Naive thymus-derived CD8-positive, alpha-beta T cell (primary cell): ENCODE measurements at places on chromosomes 13 and 19.

- DNase-seq = no peak
These were observed 100.9 kb downstream of the NDFIP2 start for GRCh38 chr13:79581870-79582315.

GRCh38 chr13:49241296-49241695, 6.4 kb upstream of the CDADC1 start:
- no peak for DNase-seq

DNA sequence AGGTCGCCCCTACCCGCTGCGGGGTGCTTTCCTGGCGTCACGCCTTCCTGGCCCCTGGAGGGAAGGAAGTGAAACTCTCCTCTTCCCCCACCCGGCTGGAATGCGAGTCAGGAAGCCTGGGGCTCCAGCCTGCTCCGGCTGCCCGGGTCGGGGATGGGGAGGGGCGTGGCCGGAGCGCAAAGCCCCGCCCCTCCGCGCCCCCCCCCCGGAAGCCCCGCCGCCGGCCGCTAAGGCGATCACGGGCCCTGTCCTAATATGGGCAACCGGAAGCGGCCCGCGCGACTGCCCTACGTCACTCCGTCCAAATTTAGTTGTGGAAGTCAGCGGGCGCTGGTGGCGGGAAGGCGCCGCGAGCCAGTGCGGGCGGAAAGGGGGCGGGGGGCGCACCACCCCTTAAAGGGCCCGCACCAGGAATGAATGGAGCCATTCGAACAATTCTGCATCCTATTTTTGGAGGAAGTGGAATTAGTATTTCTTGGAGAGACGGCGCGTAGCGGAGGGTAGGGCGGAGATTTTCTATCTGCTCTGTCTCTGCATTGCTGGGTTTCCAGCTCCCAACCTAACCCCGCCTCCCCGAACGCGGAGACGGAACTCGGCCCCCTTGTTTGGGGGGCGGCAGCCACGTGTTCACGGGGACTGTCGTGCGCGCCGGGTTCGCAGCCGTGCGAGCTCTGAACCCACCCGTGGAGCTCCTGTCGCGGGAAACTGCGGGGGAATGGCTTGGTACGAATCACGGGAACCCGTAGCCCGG, 1.6 kb downstream of the IER2 start:
- DNase-seq = peak; percentile 95

GRCh38 chr13:30110301-30111070, 196.9 kb downstream of the KATNAL1 start:
- no peak for DNase-seq

GRCh38 chr13:106098778-106099177, 436.7 kb downstream of the EFNB2 start:
- no peak for DNase-seq

DNA sequence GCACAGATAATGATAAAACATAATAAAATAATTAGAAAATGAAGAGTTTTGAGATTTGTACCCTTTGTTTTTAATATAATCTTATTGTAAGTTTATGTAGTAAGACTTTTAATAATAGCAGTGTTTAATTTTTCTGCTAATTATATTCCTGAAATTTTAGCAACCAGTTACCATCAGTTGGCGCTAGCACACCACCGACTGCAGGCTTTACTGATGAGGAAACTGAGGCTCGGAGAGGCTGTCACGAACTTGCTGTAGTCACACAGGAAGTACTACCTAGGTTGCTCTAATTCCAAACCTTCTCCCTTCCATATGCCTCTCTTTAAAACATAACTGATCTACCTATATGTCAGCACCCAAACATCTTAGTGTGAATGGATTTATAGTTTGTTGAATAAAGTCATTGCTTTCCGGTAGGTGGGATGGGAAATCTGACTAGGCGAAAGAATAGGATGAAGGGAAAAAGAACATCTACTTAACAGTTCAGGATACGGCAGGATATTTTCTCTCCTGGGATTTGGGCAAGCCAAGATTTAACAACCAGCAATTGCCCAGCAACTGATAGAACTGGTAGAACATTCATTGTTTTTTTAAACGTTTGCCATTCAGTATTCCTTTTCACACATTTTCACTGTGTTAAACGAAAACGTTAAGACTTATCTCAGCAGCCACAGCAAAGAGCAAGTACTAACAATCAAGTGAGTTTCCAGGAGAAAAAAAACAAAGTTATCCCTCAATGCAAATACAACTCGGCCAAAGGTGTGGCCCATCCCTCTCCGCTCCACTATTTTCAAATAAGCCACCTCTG, 822 bp upstream of the RFXAP start:
- no peak for DNase-seq

DNA sequence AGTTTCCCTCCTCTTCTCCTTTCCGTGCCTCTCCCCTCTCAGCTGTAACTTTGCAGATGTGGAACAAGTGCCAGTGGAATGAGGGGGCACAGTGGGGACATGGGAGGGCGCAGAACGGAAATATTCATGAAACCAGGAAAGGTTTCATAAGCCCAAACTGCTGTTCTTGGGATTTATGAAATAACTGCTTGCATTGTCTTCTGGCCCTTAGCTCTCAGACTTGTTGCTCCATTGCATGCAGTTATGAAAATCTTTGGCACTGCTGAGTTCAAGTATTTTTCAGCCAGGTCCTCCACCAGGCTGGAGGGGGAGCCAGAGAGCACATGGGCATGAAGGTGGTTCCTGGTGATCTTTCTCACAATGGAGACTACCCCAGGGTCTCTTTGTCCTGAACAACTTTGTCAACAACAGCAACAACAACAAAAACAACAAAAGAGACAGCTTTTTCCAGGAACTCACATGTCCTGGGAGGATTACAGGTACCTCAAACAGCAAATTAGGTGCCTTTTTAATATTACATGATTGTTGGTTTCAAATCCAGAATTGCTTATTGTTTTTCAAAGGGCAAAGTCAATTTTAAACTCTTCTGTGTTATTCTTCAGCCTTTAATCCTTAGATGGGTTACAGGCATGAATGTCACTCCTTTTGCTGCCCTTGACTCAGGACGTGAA, 1.5 kb downstream of the RGCC start:
- peak; percentile 81 for DNase-seq

DNA sequence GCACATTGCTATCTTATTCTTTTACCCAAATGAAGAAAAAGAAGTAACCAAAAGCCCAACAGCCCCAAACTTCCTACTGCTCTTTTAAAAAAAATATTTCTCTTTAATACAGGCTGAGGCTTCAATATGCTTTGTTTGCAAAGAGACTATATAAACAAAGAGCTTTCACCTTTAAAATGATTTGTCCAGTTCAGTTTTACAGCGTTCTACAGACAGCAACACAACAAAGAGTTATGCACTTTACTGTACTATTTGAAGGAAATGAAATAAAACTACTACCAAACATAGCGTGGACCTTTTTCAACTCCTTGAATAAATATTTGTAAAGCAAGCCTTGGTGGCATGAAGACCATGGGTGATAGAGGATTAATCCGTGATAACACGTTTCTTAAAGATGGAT, 151.2 kb downstream of the FGF9 start:
- DNase-seq = no peak

DNA sequence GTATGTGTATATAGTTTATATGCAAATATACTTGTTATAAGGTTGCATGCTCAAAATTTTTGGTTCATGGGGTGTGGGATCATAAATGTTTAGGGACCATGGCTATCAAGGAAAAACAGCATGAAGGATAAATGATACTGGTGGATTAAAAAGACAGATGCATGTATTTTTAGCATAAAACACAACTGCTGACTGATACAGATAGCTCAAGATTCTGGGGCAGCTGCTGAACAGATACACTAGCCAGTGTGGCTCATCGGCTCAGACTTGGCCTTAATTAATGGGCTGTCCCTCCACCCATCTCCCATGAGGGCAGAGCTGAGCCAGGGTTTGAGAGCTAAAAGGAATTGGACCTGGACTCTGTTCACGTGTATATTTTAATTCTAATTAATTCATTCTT, 11.4 kb downstream of the ALOX5AP start:
- no peak for DNase-seq

GRCh38 chr13:73598020-73598712, 536.0 kb downstream of the KLF12 start:
- no peak for DNase-seq

DNA sequence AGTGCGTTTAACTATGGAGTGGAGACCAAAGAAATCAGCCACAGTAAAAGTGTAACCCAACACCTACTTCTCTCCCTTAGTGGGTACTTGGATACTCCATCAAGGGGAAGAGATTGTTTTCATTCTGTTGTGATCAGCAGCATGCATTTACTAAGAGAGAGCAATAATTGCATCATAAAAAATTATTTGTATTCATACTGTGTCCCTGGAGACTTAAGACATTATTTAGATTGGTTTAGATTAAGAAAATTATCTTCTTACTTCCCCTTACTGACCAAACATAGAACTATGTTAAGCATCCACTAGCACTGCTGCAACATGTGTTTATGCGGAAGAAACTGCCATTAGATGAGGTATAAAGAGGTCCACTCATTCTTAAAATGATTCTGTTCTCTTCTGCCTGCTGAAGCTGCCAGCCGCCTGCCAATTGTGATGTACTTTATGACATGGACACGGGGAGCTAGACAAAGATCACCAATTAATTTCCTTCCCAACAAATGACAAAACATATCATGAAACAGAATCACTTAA, 738.5 kb downstream of the DIAPH3 start:
- DNase-seq = no peak

DNA sequence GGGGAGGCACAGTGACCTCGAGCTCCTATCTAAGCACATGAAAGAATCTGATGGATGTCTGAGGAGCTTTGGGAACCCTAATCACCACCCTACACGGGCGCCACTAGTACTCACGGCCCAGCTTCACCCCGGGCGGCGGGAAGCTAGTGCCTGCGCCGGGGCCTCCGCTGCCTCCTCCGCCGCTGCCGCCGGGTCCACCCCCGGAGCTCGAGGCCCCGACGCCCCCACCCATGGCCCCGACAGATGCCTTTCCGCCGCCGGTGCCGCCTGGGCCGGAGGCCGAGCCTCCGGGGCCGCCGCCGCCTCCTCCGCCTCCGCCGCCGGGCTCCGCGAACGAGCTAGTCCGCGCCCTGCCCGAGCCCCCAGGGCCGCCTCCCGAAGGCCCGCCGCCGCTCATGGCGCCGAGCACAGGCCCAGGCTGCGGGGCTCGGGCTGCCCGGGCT, 312 bp downstream of the GSK3A start:
- DNase-seq = no peak

DNA sequence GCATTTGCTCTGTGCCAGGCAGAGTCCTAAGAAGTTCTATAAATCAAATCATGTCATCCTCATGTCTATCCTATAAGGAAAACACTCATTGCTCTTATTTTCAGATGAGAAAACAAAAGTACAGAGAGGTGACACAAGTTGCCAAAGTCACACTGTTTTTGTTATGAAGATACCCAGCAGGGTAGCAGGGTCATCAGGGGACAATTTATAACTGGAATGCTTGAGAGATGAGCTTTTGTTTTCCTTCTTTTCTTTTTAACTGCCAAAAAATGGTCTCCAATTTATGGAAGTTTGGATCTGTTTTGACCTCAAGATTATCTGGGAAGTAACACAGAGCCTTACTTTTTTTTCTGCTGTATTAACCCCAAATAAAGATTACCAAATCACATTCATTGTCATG, 354.1 kb downstream of the SUCLA2 start:
- no peak for DNase-seq

DNA sequence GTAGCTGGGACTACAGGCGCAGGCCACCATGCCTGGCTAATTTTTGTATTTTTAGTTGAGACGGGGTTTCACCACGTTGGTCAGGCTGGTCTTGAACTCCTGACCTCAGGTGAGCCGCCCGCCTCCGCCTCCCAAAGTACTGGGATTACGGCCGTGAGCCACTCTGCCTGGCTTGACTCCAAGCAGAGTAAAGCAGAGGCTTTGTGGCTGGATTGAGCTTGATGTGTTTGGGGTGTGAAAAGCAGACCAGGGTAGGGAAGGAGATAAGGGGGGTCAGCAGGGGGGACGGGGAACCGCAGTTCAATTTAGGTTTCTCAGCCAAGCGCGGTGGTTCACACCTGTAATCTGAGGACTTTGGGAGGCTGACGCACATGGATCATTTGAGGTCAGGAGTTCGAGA, 4.2 kb upstream of the CLPP start:
- DNase-seq = no peak

GRCh38 chr13:106527445-106527801, 8.0 kb downstream of the EFNB2 start:
- DNase-seq = no peak

DNA sequence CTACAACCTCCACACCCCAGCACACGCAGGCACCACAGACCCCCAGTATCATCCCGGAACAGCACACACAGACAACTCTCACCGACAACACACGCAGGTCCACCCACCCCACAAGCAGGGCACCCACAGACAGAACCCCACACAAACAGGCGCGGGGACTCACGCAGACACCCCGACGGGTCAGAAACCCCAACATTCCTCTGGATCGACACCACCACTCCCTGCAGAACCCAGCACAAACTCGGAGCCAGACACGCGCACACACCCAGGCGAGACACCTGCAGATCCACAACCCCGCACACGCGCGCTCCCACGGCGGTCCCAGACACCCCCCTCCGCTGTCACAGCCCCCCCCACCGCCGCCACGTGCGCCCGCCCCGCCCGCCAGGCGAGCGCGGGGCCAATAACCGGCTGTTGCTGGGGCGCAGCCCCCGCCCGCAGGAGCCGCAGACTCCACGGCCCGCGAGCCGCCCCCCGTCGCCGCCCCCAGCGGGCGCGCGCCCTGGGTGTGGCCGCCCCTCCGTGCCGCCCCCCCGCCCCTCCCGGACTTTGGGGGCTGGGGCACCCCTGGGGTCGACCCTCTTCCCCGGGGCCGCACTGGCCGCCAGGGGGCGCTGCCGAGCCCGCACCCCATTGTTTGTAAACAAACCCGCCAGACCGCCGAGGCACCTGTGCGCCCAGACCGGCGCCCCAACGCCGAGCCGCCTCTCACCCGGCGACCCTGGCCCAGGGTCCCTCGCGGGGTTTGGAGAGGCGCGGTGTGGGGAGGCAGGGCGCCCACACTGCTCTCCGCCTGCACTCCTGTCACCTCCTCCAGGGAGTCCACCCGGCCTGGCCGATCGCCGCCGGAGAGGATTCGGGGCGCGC, 712 bp downstream of the BBC3 start:
- peak; percentile 90 for DNase-seq

- no peak for DNase-seq
These were observed 57.4 kb downstream of the ESD start for GRCh38 chr13:46739447-46740098.

DNA sequence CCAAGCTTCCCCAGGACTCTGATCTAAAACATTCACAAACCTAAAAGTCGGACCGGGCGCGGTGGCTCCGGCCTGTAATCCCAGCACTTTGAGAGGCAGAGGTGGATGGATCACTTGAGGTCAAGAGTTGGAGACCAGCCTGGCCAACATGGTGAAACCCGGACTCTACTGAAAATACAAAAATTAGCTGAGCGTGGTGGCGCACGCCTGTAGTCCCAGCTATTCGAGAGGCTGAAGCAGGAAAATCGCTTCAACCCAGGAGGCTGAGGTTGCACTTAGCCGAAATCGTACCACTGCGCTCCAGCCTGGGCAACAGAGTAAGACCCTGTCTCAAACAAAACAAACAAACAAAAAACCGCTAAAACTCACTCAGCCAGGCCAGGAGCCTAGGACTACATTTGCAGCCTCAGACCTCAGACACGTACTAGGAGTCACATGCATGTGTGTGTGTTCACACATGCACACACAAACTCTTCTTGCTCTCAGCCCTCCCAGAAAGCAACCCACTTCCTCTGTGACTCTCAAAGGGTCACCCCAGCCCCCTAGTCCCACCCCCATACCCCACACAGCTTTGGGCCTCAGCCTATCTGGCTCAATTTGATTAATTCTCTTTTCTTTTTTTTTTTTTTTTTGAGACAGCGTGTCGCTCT, 704 bp upstream of the NOTCH3 start:
- no peak for DNase-seq
